ENCODE measurements at places on chromosomes 12 and 14. TPM values are rescaled to one million over a fixed set of nuclear protein-coding genes. Genes with fewer than 3 reads are reported as not detected.

PLA2G1B gene
- not detected for total RNA-seq

IFI27L1 gene
- 33.9 TPM for total RNA-seq

ANKRD9 gene
- total RNA-seq, result 13.3 TPM

SMIM41 gene
- not detected for total RNA-seq

CD27 gene
- total RNA-seq, result 56.7 TPM

GDF3 gene
- total RNA-seq, result not detected

ACOT4 gene
- total RNA-seq, result 1.7 TPM

TSPAN19 gene
- total RNA-seq, result not detected

LTBR gene
- total RNA-seq, result 3.1 TPM

Data from activated naive CD4-positive, alpha-beta T cell treated with anti-CD3 and anti-CD28 coated beads for 36 hours (primary cell).